ENCODE measurements at places on chromosomes 3 and 15. TPM values are rescaled to one million over a fixed set of nuclear protein-coding genes. Genes with fewer than 3 reads are reported as not detected.

GRCh38 chr3:120903221-120903620, 4.8 kb upstream of the STXBP5L start:
- no peak overlapping the region for H3K27ac ChIP-seq
- DNase-seq: no peak
- H3K4me3 ChIP-seq: no peak overlapping the region
- H3K27me3 ChIP-seq: peaks cover 17% of the 10 kb centered on the region

GRCh38 chr3:183823963-183824362, 1.4 kb downstream of the MAP6D1 start:
- peaks cover 11% of the 10 kb centered on the region for H3K4me1 ChIP-seq
- DNase-seq: no peak
- no peaks in the 10 kb centered on the region for H3K36me3 ChIP-seq

DNA sequence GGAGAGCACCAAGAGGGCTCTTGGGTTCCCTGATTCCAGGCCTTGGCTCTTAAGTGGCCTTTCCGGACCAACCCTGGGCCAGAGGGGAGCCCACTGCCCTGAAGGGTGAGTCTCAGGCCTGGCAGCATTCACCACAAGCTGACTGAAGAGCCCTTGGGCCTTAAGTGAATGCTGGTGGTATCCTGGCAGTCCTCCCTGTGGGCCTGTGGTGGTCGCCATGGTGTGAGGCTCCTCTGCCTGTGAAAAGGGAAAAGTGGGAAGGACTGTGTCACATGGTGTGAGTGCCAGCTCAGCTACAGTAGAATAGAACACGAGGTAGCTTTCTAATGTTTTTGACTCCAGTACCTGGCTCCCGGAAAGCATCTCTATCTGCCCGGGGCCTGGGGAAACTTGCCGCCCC, 15.3 kb downstream of the CHDH start:
- no peaks in the 10 kb centered on the region for H3K36me3 ChIP-seq
- H3K27ac ChIP-seq: no peak overlapping the region
- H3K4me3 ChIP-seq: no peak overlapping the region
- no peak for DNase-seq

DNA sequence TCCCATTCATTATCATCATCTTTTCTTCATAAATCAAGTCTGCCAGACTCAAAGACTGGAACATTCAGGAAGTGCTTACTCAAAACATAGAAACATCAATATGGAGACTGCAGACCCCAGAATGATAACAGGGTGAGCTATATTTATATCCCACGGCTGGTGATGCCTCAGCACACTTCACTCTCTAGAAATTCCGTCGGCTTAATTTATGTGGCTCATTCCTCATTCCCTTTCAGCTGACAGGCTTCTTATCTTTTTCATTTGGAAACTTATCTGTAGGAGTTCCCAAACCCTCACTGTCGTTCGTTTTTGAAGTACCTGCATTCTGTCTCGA, 45.5 kb downstream of the RFTN1 start:
- peak overlapping the region; percentile 89 for H3K27ac ChIP-seq
- H3K4me1 ChIP-seq: peaks cover 68% of the 10 kb centered on the region
- H3K36me3 ChIP-seq: peaks cover 87% of the 10 kb centered on the region
- peak overlapping the region; percentile 62 for H3K4me3 ChIP-seq
- H3K27me3 ChIP-seq: no peaks in the 10 kb centered on the region

- no peak for DNase-seq
- no peak overlapping the region for H3K4me3 ChIP-seq
- no peaks in the 10 kb centered on the region for H3K36me3 ChIP-seq
- no peaks in the 10 kb centered on the region for H3K27me3 ChIP-seq
- H3K27ac ChIP-seq: no peak overlapping the region
Observed at GRCh38 chr15:62498712-62499111, 333.6 kb upstream of the C2CD4B start.

DNA sequence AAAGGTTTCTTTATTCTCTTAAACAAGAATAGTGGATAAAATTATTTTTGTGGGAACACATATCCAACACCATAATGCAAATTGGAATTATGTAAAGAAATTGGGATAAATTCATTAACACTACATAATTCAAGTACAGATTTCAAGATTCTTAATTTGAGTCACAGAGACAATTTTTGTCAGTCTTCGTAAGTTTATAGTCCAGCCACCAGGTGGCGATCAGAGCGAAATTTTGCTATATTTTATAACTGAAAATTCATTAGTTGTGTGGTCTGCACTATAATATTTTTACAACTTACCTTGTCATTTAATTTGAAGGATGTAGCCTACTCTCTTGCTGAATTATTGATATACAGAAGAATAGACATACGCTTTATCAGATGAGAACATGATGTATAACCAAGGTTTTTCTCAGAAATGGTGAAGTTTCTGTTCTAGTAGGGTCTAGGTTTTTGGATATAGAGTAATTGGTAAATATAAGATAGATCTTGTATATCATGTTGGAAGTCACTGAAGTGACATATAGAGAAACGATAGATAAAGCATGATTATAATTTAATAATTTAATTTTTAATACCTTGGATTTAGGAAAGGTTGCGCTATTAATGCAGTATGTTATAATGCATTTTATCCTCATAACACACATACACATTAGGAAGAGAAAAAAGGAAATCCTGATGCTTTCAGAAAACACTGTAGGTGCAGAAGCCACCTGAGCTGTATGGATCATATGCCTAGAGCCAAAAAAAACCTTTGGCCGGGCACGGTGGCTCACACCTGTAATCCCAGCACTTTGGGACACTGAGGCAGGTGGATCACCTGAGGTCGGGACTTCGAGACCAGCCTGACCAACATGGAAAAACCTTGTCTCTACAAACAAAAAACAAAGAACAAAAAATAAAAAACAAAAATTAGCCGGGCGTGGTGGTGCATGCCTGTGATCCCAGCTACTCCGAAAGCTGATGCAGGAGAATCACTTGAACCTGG, 31.7 kb downstream of the PLSCR4 start:
- H3K27me3 ChIP-seq: peaks cover 4% of the 10 kb centered on the region
- no peaks in the 10 kb centered on the region for H3K36me3 ChIP-seq
- no peak overlapping the region for H3K4me3 ChIP-seq
- DNase-seq: peak; percentile 40
- no peaks in the 10 kb centered on the region for H3K4me1 ChIP-seq
- no peak overlapping the region for H3K27ac ChIP-seq

- no peak overlapping the region for H3K4me3 ChIP-seq
- peaks cover 1% of the 10 kb centered on the region for H3K36me3 ChIP-seq
- H3K27me3 ChIP-seq: no peaks in the 10 kb centered on the region
Observed at GRCh38 chr15:64667736-64668161, 107.6 kb downstream of the RBPMS2 start.

DNA sequence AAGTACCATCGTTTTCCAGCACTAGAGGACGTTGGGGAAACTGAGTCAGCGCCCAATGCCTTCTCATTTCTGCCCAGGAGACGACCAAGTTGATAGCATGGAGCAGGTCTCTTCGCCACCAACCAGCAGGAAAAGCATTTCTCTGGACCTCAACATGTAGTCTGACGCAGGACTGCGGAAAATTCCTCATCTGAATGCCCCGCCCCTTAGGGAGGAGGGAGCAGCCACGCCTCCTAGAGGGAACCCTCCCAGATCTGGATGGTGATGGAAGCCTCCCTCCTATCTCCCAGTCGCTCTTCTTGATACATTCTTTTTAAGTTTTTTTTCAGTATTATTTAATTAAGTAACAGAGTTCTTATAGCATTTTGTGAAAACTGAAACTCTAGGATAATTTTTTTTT, 17.4 kb upstream of the MINDY4B start:
- no peak overlapping the region for H3K27ac ChIP-seq
- peaks cover 12% of the 10 kb centered on the region for H3K27me3 ChIP-seq
- DNase-seq: no peak
- peaks cover 6% of the 10 kb centered on the region for H3K4me1 ChIP-seq
- no peak overlapping the region for H3K4me3 ChIP-seq

DNA sequence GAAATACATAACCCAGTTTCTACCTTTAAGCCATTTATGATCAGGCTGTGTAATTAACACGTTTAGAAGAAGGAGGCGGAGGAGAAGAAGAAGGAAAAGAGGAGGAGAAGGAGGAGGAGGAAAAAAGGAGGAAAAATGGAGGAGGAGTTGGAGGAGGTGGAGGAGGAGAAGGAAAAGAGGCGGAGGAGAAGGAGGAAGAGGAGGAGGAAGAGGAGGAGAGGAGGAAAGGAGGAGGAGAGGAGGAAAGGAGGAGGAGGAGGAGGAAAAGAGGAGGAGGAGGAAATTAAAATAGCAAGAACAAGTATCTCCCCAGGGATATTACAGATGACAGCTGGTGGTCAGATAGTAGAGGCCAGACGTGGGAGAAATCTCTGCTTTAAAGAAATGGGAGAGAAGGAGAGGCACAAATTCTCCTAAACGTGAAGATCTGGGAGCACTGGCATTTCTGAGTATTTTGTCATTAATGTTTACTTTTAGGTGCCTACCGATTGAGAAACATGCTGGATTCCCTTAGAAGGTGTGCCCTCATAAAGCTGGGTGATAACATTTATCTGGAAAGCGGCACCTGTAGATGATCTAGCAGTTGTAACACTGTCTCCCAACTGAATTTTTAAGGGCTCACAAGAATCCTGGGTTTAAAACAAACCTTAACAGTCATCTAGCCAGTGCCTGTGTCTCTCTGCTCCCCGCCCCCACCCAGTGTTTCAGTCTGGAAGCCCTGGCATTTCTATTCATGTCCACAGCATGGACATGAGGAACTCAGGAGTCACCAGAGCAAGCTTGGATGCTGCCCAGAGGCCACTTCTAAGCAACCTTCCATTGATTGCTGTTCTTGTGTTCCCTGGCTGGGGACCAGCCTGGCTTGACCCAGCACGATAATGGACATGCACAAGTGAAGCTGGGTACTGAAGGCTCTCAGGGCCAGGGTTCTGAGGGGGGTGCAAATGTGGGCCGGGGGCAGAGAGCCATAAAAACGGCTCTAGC, 75.2 kb downstream of the CHRNA7 start:
- no peaks in the 10 kb centered on the region for H3K36me3 ChIP-seq
- H3K4me3 ChIP-seq: no peak overlapping the region
- DNase-seq: no peak
- H3K27me3 ChIP-seq: peaks cover 1% of the 10 kb centered on the region
- no peak overlapping the region for H3K27ac ChIP-seq
- no peaks in the 10 kb centered on the region for H3K4me1 ChIP-seq

DNA sequence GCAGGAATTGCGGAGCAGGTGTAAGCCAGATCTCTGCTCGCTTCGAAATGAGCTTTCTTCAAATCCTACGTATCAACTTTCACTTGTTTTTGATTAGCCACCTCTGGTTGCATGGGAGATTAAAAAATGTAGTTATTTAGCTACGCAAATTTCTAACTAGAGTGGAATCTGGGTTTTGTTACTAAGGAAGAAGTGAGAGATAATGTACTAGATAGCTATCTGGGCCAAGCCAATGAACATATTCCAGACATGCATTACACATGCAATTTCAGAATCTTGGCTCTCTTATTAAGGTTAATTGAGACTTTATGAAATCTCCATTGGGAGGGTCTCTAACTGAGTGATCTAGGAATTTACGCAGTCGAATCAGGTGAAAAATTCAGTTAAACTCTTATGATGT, 765.7 kb downstream of the DIPK2A start:
- no peak for DNase-seq
- no peak overlapping the region for H3K4me3 ChIP-seq
- no peaks in the 10 kb centered on the region for H3K4me1 ChIP-seq
- H3K27ac ChIP-seq: no peak overlapping the region

GRCh38 chr3:114221165-114221880, 16.1 kb downstream of the ZNF80 start:
- peaks cover 71% of the 10 kb centered on the region for H3K4me1 ChIP-seq
- peak; percentile 79 for DNase-seq
- peaks cover 52% of the 10 kb centered on the region for H3K36me3 ChIP-seq
- peak overlapping the region; percentile 26 for H3K4me3 ChIP-seq
- H3K27ac ChIP-seq: peak overlapping the region; percentile 99

DNA sequence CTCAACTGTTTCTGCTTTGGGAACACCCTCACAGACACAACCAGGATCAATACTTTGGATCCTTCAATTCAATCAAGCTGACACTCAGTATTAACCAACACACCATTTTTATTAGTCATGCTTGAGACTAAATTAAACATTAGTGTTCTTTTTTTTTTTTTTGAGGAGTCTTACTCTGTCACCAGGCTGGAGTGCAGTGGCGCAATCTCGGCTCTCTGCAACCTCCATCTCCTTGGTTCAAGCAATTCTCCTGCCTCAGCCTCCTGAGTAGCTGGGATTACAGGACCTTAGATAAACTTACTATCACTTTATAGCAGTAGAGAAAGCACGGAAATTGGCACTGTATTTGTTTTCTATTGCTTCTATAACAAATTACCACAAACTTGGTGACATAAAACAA, 2.0 kb upstream of the RAB11A start:
- H3K36me3 ChIP-seq: peaks cover 7% of the 10 kb centered on the region
- H3K4me3 ChIP-seq: no peak overlapping the region
- no peak for DNase-seq
- H3K4me1 ChIP-seq: peaks cover 25% of the 10 kb centered on the region
- H3K27ac ChIP-seq: no peak overlapping the region

DNA sequence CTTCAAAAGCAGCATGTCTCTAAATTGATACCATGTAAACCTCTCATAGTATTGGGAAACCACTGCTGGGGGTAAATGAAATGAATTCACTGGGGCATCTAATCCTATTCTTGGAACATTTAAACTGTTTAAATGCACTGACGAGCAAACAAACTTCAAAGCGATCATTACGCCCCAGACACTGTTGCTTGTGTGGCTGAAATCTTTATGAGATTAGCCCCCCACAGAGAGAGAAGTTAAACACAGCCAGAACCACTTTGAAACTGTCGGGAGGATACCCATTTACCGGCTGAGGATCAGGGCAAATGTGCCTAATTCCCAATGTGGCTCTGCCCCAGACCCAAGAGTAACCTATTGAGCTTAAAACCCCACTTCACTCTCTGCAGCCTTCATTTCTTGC, 308.4 kb upstream of the CDIN1 start:
- no peak overlapping the region for H3K4me3 ChIP-seq
- no peak for DNase-seq
- H3K36me3 ChIP-seq: no peaks in the 10 kb centered on the region
- H3K27me3 ChIP-seq: no peaks in the 10 kb centered on the region
- H3K27ac ChIP-seq: no peak overlapping the region
- no peaks in the 10 kb centered on the region for H3K4me1 ChIP-seq

DNA sequence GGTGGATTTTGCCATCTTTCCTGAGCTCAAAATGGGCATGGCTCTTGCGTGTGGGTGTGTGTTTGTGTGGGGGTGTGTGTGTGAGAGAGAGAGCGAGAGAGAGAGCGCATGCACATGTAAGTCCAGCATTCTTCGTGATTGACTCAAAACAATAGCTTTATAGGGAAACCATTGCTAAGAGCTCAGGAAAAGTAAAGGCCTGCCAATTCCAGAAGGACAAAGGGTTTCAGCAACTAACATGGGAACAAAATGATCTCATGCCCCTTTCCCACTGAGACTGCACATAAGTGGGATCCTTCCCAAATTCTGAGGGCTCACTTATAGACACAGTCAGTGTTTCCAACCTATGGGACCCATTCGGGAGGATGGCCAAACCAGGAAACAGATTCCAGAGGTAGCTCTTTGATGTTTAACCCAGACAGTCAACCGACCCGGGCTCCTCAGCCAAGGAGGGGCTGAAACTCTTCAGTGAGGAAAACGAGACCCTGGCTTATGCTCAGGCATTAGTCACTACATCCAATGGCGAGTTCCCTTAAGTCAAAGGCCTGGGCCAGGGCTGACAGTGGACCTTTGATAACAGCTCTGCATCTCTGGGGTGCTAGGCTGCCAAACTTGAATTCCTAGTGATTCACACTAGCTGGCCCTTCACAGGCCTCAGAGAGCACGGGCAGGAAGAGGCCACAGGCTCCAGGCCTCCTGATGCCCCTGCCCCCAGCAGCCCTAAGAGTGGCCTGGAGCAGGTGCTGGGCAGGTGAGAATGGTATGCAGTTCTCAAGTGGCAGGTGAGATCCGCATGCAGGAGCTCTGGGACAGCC, 305.0 kb upstream of the C2CD4B start:
- DNase-seq: no peak
- no peak overlapping the region for H3K27ac ChIP-seq
- no peaks in the 10 kb centered on the region for H3K27me3 ChIP-seq

GPR149 gene
- total RNA-seq: not detected

CD86 gene
- total RNA-seq: 0.52 TPM

EAF2 gene
- 14.4 TPM for total RNA-seq

Measured in activated CD8-positive, alpha-beta T cell treated with anti-CD3 and anti-CD28 coated beads for 36 hours (primary cell).